ENCODE measurements at places on chromosomes 4 and X.

DNA sequence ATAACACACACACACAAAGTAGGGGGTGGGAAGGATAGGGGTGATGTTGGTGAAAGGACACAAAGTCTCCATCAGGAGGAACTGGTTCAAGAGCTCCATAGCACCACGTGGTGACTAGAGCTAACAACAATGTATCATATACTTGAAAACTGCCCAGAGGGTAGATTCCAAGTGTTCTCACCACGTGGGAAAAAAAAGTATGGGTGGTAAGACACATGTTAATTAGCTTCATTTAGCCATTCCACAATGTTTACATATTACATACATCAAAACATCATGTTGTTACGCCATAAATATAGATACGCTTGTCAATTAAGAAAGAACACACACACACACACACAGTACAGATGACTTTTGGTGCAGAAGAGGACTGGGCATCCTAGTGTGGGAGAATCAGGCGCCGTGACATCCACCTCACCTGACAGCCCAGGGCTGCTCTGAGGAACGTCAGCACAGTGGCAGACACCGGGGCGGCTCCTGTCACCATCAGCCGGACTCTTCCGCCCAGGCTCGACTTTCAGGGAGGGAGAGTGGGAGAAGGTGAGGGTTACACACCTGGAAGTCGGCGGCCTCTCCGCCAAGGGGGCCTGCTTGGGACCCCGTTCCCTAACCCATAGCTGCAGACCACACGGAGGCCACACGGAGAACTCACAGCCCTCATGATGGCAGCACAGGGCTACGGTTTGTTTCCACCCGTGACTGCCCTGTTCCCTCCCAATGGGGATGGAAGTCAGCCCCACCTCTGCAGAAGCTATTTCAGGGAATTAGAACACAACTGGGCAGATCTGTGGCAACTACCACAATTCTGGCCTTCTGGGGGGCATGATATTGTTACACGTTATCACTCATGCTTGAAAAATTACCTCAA lies 31.8 kb upstream of the CENPU start:
- no peak for DNase-seq

DNA sequence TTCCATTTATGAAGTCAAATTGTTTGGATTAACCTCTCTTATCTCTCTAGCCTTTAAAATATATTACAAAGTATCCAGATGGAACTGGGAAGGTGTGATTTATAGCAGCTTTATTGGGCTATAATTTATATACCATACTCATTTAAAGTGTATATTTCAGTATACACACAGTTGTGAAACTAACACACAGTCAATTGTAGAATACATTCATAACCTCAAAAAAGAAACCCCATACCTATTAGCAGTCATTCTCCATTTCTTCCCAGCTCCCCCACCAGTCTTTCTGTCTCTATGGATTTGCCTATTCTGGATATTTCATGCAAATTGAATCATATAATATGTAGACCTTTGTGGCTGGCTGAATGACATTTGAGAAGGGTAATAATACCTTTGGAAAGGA lies 7.6 kb upstream of the NAP1L5 start:
- no peak for DNase-seq

DNA sequence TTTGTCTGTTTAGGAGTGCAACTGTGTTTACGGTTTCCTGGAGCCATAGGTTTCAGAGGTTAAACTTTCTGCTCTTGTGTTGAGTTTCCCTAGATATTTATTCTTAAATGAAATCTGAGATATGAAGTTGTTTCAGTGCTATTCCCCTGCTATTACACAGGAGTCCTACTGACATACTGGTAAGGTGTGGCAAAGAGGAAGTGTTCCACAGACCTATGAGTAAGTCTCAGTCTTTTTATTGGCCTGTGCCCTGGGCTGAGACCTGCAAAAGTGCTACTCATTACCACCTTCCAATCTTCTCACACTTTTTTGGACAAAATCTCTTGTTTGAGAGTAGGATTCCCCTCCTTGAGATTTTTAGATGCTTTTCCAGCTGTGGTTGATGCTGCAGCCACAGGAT lies 35.6 kb upstream of the MAGEA8 start:
- DNase-seq = no peak

- DNase-seq = no peak
Observed at GRCh38 chr4:26762650-26763049, 98.0 kb upstream of the STIM2 start.

GRCh38 chrX:101427954-101428353 lies 19.9 kb downstream of the HNRNPH2 start:
- DNase-seq = no peak

- DNase-seq = no peak
Observed at GRCh38 chr4:72169861-72170260, 138.1 kb downstream of the NPFFR2 start.

GRCh38 chr4:64584981-64585557 lies 175.8 kb upstream of the TECRL start:
- no peak for DNase-seq

GRCh38 chr4:109410776-109411175 lies 22.8 kb upstream of the SEC24B start:
- no peak for DNase-seq

GRCh38 chrX:101419489-101419888 lies 11.5 kb downstream of the HNRNPH2 start:
- DNase-seq = no peak

DNA sequence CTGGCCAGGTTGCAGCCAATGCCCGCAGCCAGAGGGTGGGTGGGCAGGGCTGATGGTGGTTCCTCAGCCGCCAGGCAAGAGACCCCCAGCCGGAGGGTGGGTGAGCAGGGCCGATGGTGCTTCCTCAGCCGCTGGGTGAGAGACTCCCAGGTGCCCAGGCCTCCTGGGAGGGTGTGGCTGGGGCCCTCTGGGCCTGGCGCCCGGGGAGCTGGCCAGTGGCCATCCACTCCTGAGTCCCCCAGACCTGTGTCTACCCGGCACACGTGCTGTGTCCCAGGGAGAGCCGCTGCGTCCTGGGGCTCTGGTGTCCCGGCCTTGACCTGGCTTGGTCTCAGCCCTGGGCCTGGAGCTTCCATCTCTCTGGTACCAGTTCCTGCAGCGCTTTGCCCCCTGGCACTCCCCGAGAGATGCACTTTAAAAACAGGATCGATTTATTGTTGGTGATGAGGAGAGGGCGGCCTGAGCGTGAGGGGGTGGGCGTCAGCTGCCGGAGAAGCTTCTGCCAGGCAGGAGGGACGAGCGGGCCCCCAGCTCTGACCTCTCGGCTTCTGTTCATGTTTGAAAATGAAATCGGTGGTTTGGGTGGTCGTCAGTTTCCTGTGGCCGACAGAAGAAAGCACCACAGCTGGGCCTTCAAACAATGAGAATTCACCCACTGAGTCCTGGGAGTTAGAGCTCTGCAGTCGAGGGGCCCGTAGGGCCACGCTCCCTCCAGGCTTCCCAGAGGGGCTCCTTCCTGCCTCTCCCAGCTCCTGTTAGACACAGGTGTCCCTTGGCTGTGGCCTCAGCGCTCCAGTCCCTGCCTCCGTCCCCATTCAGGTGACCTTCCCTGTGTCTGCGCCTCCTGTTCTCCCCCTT lies 6.5 kb downstream of the DOK7 start:
- DNase-seq = no peak

DNA sequence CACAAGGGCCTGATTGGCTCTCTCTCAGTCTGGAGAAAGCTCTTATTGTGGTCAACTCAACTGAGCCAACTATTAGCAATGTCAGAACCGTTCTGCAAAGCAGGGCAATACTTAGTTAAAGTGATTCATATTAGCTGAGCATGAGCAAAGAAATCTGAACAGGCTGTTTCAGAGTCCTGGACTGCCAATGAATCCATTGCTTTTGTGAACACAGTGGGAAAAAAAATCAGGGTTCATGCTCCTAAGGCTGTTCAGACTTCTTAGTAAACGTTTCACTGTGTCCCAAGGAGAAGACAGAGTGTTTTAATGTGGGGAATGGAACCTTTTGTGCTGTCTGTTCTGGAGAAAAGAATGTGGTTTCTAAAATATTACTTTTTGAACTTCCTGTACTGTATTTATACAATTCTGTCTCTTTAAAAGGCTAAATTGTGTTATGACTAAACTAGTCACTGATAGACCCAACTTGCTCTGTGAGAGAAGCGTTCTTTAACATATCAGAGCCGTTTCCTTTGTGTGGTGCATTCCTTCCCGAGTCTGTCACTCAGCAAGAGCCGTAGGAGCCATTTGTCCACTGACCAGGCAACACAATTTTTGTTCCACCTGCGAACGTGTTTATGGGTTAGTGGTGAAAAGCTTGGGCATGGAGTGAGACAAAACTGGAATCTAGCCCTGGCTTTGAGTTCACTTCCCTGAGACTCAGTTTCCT lies 366.1 kb downstream of the FBXO8 start:
- DNase-seq = no peak

DNA sequence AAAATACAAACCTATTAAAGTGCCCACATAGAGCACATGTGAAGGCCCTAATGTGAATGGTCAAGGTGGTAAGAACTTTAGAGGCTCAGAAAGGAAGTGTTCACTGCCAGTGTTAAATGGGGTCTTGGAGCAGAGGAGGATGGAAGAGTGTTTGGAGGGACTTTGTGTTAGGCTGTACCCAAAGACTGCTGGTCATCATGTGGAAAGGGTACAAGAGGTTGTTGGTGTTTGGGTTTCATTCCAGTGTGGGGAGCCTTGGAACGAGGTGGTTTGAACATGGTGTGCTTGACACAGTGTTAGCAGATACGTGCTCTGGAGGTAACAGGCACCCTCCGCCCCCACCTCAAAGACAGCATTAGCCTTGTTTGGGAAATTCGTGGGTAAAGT lies 73.1 kb downstream of the RAPGEF2 start:
- DNase-seq = no peak

DNA sequence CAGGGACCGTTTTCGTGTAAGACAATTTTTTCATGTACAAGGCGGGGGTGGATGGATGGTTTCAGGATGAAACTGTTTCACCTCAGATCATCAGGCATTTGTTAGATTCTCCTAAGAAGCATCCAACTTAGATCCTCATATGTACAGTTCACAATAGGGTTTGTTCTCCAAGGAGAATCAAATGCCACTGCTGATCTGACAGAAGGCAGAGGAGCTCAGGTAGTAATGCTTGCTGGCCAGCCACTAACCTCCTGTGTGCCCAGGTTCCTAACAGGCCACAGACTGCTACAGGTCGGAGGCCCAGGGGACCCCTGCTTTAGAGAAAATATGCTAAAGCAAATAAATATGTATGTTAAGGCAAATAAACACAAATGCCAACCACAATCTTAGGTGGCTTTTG lies 61.3 kb downstream of the PPP3CA start:
- DNase-seq = no peak

DNA sequence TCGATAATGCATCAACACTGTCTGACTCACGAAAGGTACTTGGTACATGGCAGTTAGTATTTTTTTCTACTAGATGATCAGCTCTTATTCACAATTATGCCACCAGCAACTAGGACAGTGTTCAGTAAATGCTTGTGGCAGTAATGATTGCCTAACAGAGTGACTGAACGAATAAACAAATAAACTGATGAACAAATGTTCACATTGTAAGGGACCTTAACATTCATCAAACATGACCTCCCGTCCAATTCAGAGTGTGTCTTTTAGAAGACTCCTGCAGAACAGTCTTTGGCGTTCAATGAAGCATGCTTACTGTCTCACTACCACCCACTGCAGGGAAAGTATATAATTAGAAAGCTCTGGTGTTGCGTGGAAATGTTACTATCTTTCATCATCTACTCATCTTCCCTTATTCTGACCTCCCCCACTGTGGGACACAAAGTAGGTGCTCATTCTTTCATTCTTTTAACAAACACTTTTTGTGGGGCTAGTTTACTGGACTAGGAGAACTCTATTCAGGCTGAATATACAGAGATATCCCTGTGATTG lies 319.3 kb downstream of the RAB28 start:
- DNase-seq = no peak

- no peak for DNase-seq
Observed at GRCh38 chr4:147583876-147584275, 33.3 kb upstream of the TMEM184C start.

- DNase-seq = no peak
Observed at GRCh38 chrX:12615061-12615460, 176.2 kb upstream of the PRPS2 start.

GRCh38 chr4:72602396-72603376 lies 33.7 kb upstream of the ADAMTS3 start:
- no peak for DNase-seq
